Left kidney (tissue), 8 donors: ENCODE measurements at places on chromosomes 12 and 14. TPM values are rescaled to one million over a fixed set of nuclear protein-coding genes. Genes with fewer than 3 reads are reported as not detected.
A peak's percentile ranks its signal among the peaks of the same experiment; 100 is the strongest.

RERG gene
- polyA plus RNA-seq: 34.5 TPM

GRCh38 chr14:54652605-54653052, 85.7 kb downstream of the SAMD4A start:
- DNase-seq: no peak

- no peak for DNase-seq
Measured at GRCh38 chr14:23115918-23116317, 3.1 kb downstream of the CEBPE start.

AMDHD1 gene
- 1.5 TPM for polyA plus RNA-seq

DNA sequence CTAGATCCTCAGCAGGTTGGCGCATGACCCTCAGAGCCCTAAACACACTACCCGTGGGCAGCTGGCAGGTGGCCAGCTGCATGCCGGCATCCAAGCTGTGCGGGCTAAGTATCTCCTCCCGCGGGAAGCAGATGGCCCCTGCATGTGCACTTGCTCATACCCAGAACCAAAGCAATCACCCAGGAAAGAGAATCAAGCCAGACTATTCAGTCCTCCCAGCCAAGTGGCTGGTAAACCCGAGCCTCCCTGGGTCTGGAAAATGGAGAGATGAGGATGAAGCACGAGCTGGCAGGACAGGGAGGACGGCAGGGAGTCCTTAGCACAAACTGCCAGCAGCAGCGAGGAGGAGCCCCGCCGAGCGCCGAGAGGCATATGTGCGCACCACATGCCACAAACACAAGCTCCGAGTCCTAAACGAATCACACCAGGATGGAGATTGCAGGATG, 139.7 kb downstream of the RIMBP2 start:
- DNase-seq: no peak

DNA sequence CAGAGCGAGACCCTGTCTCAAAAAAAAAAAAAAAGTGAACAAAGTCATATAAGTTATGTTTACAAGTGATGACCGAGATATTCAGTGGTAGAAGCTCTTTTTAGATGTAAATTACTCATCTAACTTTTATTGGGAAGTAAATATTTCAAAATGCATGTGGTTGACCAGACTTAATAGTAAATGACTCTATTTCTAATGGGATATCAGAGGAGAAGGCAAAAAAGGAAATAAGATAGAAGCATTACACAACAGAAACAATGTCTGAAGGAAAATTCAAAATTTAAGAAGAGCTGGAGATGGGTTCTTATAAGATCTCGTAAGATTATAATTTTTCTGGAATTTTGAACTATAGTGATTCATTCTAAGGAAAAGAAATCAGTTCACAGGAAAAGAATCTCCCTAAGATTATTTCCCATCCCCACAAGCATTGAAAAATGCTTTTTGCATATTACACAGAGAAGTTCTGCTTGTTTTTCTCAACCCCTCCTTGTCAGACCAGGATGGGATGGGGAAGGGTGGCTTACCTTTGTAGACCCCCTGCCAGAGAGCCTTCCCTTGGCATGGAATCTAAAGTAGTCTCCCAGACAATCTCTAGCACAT, 63.1 kb upstream of the STK38L start:
- DNase-seq: no peak

NIN gene
- 43.1 TPM for polyA plus RNA-seq

DNA sequence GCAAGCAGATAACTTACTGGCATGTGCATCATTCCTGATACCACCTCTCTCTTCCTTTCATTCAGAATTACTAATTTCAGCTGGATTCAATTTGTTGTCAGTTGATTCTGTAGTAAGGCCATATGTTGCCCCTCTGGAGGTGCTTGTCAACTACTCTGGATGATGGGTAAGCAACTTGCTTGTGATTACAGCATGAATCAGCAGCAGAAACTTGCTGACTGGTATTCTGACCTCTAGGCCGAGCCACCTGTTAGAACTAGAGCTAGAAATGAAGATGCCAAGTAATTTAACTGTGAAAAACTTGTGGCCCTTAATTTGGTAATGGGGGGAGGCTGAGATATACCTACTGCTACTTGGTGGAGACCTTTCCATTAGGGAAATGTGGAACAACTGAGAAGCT, 5.1 kb downstream of the RNF10 start:
- no peak for DNase-seq

DNA sequence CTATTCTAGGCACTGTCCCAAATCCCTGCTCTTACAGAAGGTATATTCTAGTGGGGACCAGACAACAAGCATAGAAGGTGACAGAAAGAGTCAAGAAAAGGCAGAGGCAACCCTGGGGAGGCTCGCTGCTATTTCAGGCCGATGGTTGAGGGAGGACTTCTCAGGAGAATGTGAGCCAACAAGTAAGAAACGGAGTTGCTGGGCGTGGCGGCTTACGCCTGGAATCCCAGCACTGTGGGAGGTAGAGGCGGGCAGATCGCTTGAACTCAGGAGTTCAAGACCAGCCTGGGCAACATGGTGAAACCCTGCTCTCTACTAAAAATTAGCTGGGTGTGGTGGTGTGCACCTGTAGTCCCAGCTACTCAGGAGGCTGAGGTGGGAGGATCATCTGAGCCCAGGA, 4.7 kb upstream of the GOLGA3 start:
- DNase-seq: no peak

DNA sequence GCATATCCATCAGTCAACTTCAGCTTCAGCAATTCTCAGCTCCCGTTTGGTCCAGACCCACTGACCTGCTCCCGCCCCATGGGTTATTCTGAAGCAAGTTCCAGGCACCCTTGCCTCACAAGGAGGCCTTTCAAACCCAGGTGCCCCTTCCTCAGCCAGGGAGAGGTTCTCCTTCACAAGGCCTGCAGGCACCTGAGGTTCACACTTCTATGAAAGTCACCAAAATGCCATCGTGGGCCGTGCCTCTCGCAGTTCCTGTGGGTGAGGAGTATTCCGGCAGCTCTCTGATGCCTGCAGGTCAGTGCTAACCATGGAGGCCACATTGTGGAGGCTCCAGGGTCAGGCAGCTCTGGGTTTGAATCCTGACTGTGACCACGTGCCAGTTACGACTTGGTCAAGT, 40.2 kb upstream of the BCL7A start:
- DNase-seq: no peak

MDP1 gene
- 8.4 TPM for polyA plus RNA-seq

ACSM4 gene
- polyA plus RNA-seq: not detected

GRCh38 chr12:107564946-107565345, 120.7 kb upstream of the PWP1 start:
- DNase-seq: no peak

MOK gene
- 37.2 TPM for polyA plus RNA-seq

- peak; percentile 18 for DNase-seq
Measured at GRCh38 chr14:94936901-94937685, 167.2 kb upstream of the GSC start.
